ENCODE measurements at places on chromosomes 2 and 18. TPM values are rescaled to one million over a fixed set of nuclear protein-coding genes. Genes with fewer than 3 reads are reported as not detected.

The RIT2 gene
- total RNA-seq: not detected

The ZNF2 gene
- total RNA-seq: 5.6 TPM

The LYPD6B gene
- total RNA-seq: not detected

The CCDC74A gene
- total RNA-seq: 7.0 TPM

The CIDEA gene
- not detected for total RNA-seq

The MORN2 gene
- total RNA-seq: 26.0 TPM
